ENCODE measurements at places on chromosomes 7 and 10. TPM values are rescaled to one million over a fixed set of nuclear protein-coding genes. Genes with fewer than 3 reads are reported as not detected.
A peak's percentile ranks its signal among the peaks of the same experiment; 100 is the strongest.

OR13A1 gene
- total RNA-seq = not detected

LEP gene
- 0.22 TPM for total RNA-seq

DNA sequence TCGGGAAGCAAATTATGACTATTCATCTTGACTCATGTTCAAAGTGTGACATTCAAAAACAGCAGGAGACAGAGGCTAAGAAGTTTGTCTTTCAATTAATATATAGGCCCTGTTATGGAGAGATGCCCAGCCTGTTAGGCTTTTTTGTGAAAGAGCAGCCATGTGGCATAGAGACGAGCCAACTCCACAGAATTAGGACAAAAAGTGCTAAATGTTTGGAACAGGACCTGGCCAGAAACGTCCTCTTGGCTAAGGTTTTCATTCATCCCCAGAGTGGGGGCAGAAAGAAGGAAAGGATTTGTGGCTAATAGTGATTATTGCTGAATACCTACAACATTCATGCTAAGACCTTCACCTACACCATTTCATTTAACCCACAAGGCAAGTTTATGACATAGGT, 324.7 kb upstream of the NPVF start:
- DNase-seq = no peak

- no peak for DNase-seq
Measured at GRCh38 chr10:120584786-120585185, 127.8 kb downstream of the PLPP4 start.

DNA sequence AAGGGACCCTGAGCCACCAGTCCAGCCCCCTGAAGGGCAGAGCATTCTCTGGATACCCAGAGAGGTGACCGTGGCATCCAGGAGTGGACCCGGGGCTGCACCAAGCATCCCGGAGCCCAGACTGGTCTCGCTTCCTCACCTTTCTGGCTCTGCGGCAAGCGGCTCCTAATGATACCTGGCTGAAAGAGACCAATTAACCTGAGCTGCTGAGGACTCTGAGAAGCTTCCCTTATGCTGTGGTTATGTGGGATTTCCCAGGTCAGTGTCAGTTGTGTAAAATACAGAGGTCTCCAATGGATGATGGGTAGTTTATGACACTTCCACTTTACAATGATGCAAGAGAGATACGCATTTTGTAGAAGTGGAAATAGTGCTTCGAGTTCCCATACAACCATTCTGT, 51.5 kb downstream of the PFKFB3 start:
- no peak for DNase-seq

DNA sequence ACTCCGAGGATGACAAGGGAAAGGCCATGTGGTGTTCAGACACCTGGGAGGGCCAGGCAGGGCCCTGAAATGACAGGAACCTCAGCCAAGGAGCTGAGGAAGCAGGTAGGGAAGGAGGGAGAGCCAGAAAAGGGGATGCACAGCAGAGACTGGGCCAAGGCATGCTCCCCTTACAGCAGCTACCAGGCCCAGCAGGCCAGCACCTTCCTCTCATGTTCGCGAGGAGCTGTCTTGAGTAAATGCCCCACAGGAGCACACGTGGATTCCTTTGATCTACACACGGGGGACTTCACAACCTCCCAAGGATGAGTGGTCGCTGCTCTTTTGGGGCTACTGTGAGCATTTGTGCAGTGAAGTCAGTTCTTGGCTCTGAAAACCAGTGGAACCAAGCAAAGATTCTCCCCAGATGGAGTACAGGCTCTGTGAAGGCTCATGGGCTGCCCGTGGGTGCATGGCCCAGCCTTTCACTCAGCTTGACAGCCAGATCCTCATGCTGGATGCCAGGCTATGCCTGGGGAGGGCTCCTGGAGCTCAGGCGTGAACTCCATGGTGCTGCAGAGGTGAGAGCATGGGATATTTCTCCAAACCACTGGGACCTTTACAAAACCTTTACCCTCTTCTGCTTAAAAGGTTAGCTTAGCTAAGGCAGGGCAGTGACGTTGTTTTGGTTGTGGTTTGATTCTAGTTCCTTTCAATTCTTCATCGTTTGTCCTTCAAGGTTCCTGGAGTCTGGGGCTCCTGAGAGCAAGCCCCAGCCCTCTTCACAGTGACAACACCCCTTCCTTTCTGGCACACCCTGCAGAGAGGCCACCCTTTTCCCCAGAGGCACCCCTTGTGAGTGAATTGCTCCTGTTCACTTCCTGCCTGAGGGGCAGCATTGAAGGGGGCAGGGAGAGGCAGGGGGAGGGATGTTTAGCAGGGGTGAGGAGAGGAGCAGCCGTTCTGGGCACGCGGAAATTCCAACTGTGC, 74.2 kb upstream of the ZPBP start:
- no peak for DNase-seq

GRCh38 chr7:143318661-143319060, 2.8 kb downstream of the CLCN1 start:
- DNase-seq = peak; percentile 54

GRCh38 chr10:124590216-124591122, 128.8 kb downstream of the LHPP start:
- no peak for DNase-seq

DNA sequence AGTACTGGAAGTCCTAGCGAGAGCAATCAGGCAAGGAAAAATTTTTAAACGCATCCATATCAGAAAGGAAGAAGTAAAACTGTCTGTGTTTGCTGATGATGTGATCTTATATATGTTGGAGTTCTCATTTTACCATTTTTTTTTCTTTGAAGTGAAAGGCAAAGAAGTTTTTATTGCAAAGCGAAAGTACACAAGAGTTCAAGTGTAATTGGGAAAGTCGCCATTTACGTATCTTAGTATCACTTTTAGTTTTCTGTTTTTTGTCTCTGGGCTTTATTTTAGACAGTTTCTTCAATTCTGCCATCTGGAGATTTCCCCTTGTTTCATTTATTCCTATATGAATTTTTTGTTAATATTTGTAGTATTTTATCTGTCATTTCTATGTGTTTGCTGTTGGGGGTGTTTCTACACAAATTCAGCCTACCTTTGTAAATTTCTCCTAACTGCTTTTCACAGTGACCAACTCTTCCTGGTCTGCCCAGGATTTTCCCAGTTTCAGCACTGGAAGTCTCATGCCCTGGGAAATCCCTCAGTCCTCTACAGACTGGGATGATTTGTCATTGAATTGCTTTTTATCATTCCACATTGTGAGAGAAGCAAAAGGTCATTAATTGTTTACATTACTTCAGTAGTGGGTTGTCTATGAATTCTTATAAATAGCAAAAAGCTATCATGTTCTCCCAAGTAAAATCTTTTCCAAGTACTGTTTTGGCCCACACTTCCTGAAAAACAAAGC, 23.2 kb downstream of the BET1 start:
- DNase-seq = no peak

PLAC9 gene
- total RNA-seq = 25.5 TPM

TMEM229A gene
- 0.59 TPM for total RNA-seq
